Liver (tissue), 10 donors: ENCODE measurements at places on chromosomes 7 and 10.

DNA sequence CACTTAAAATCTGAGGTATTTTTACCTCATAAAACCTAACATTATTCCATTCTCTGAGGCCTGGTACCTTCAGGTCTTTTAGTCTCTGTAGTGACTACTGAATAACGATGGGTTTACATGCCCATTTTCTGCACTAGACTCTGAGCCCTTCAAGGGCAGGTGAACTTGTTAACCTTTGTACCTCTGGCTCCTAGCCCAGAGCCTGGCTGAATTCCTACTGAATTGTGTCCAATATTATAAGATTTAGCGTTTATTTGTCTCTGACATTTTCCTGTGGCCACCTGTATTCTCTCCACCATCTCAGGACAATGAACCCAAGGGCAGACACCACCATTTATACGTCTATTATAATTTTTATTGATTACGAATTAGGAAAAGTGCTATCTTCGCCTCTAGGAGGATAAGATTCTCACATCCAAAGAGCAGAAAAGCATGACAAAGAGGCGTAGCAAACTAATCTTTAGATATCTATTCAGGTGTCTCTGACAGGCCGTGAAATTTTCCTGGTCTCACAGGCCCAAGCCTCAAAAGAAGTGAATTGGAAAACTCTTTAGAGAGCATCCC, 27.9 kb upstream of the HNRNPH3 start:
- DNase-seq: peak; percentile 45

- no peak for DNase-seq
These were observed 48.1 kb downstream of the NEURL1 start for GRCh38 chr10:103541616-103542015.

- DNase-seq: no peak
These were observed 14.5 kb downstream of the IFIT5 start for GRCh38 chr10:89428877-89429276.

DNA sequence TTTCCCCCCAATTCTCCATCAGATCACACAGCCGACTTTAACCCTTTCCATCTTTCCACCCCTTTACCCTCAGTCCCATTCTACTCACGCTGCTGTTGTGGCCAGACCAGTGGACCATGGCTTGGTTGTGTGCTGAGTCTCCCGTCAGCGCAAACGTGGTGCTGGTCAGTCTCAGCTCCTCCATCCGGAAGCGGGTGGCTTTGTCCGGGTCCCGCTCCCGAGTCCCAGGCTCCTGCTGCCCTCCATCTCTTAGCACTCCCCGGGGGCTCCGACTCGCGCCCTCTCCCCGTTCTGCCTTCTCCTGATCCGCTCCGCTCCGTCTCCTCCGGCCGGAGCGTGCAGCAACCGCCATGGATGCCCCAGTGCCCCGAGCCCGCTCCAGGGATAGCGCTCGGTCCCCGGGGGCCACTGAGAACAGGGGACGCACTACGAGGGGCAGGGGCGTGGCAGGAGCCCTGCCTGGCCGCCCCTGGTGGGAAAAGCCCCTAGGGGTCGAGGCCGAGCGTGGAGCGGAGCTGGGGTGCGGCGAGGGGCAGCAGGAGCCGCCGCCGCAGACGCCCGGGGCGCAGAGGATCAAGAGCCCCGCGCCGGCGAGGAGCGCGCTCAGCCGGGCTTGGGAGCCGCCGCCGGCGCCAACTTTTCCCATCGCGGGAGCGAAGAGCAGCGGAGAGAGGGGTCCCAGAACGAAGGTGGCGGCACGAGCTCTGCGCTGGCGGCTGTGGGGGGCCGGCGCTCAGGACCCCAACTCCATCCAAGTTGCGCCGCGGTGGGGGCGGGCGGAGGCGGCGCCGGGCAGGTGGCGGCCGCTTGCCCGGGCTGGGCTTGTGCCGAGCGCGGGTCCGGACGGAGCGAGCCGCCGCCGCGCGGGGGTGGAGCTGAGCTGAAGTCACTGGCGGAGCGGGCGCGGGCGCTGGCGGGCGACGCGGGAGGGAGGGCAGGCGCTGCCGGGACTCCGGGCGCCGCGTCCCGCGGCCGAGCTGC, at the start of gene SORCS1:
Gene SORCS1, minus strand, starts transcription at position 826 of the 981 bp plus-strand sequence.
- DNase-seq: no peak

GRCh38 chr10:75434291-75434690, 2.9 kb downstream of the LRMDA start:
- DNase-seq: no peak

DNA sequence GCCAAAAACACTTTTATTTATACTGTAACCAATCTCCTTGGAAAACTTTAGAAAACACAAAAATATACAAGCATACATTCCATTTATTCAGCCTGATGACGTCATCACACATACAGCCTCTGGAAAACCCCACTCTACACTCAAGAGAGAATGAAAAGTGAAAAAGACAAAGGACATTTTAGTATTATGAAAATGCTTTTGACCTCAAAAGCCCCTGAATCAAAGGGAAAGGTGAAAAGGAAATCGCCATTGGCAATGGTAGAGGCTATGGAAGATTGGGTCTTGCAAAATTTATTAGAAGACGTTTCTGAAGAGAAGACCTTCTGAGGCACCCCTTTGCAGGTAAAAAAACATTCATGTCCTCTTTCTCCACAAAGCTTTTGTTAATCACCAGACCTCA, 82.9 kb upstream of the STRIP2 start:
- DNase-seq: no peak

DNA sequence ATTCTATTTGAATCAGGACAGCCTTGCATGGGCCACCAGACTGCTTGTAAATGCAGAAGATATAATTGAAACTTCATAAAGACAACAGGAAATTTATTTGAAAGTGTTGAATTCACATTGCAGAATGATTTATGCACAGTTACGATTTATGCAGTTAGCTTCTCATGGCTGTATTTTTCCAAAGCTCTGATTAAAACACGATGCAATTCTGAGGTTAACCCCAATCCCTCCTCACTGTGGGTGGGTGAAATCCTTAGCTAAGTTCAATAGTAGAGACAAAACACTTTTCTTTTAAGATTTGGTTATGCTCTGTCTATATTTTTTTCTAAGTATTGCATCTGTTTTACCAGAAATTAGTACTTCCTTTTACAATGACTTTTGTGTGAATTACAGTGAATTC, 728.8 kb upstream of the IGFBP3 start:
- no peak for DNase-seq

DNA sequence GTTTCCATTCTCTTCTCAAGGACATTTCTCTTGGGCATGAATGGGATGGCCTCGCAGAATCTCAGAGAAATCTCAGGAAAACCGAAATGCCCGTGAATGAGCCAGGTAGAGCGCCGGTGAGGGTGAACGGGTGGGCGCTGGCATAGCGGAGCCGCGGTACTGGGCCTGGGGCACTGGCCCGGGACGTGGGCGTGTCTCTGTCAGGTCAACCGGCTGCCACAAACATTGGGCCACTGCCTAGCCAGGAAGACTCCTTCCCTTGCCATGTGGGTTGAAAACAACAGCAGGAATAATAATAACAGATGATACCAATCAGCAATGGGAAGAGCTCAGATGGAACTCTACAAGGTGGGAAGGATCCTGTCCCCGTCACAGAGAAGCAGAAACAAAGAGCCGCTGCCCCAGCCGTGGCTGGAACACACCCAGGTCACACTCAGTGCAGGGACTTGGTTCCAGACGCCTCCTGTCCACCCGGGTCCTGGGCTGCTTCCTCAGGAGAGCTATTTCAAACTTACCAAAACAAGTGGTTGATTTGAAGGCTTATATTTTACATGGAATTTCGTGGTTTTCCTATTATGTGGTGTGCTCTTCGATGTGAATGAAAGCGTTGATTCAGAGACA, 51.1 kb upstream of the EBF3 start:
- DNase-seq: no peak

- no peak for DNase-seq
These were observed 46.7 kb downstream of the TFAM start for GRCh38 chr10:58431903-58432302.

DNA sequence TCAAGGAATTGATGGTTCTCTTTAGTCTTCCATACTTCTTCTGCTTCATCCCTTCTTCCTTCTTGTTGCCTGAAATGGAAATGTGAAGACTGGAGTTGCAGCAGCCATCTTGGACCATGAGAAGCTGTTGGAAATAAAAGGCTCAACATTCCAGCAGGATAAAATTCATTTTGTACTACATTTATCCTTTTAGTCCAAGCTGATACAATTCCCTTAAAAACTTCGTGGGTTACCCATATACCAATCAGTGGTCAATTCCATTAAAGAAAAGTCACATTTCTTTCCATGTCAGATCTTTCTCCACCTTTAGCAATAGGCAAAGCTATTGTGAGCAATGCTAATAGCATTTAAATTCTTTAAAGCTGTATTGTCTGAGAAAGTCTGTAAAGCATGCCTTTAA, 141.3 kb upstream of the LYZL2 start:
- no peak for DNase-seq

- DNase-seq: no peak
These were observed 33.7 kb upstream of the GLCCI1 start for GRCh38 chr7:7934945-7935344.

GRCh38 chr7:22911889-22912288, 89.2 kb upstream of the TOMM7 start:
- DNase-seq: no peak

- DNase-seq: no peak
These were observed 1.5 kb downstream of the MDFIC start for GRCh38 chr7:114923403-114923713.

GRCh38 chr10:129085811-129086210, 381.2 kb upstream of the MGMT start:
- no peak for DNase-seq

- no peak for DNase-seq
These were observed 494.0 kb downstream of the MAGI2 start for GRCh38 chr7:78959477-78959876.

DNA sequence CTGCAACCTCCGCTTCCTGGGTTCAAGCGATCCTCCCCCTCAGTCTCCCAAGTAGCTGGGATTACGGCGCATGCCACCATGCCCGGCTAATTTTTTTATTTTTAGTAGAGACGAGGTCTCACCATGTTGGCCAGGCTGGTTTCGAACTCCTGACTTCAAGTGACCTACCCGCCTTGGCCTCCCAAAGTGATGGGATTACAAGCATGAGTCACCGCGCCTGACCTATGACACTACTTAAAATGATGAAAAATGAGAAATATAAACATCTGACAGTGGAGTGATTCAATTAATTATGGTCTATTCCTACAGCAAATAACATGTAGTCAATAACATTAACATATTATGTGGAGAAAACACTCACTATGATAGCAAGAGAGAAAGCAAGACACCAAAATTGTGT, 2.2 kb downstream of the BRAT1 start:
- DNase-seq: no peak

- DNase-seq: no peak
These were observed 66.4 kb upstream of the IFRD1 start for GRCh38 chr7:112383671-112384417.

GRCh38 chr7:109997837-109998236, 1093.1 kb upstream of the LRRN3 start:
- no peak for DNase-seq

DNA sequence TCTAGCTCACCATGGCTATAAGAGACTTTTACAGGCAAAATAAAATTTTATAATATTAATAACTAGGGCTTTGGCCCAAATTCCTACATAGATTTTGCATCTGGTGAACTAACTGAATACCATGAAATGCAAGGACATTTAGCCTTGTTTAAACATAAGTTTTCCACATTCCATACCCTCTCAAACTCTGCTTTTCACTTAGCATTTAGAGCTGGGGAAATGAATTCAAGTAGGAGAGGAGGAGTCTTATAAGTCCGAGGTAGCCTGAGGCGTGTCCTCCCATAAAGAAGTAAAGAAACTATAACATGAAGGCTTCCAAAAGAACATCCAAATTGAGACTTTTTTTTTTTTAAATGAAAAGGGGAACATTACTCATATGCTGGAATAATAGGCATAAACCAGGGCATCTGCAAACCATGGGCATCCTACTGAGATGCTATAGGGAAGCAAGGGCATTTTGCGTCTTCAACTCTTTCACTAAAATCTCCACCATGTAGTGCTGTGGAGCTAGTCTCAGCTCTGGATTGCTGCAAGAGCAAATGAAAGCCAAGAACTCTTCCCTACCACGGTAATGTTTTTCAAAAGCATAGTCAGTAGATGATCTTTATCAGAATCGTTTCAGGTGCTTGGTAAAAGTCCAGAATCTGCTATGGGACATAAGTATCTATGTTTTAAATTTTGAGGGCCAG, 79.1 kb downstream of the PALS2 start:
- no peak for DNase-seq

DNA sequence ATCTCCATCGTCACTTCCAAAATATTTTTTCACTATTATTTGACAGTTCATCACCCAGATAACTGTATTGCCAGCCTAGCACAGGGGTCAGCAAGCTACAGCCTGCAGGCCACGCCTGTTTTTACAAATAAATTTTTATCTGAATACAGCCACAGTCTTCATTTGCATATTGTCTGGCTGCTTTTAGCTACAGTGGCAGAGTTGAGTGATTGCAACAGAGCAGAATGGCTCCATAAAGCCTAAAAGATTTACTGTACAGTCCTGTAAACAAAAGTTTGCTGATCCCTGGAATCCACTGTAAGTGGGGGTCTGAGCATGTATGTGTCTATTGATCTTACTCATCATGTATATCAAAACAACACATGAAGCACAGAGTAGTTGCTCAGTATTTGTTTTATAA, 45.9 kb upstream of the GNAI1 start:
- no peak for DNase-seq

DNA sequence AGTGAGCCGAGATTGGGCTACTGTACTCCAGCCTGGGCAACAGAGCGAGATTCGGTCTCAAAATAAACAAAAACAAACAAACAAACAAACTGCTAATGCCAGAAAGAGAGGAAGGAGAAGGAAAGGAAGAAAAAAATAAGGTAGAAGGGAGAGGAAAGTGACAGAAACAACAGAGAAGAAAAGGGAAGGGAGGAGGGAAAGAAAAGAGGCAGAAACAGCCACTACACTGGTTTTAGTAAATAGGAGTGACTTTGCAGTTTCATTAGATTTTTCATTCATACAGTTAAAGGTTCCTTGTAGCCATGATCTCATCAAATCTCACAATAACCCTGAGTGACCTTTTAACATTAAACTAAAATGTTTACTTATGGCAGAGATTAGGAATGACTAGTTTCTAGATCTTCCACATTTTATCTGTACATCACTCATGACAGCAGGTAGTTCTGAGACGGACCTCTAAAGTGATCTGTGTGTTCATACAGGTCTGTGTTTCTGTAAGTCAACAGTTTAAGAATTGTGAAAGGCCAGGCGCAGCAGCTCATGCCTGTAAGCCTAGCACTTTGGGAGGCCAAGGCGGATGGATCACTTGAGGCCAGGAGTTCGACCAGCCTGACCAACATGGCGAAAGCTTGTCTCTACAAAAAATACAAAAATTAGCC, 191.3 kb upstream of the KLF14 start:
- no peak for DNase-seq

- DNase-seq: no peak
These were observed 85.4 kb upstream of the PDGFA start for GRCh38 chr7:604884-605531.
